Cardiac septum (tissue), 1 donor: ENCODE measurements at places on chromosomes 2 and 18. TPM values are rescaled to one million over a fixed set of nuclear protein-coding genes. Genes with fewer than 3 reads are reported as not detected.

The TTN gene
- 4,176 TPM for total RNA-seq

The UCN gene
- 2.1 TPM for total RNA-seq

The TANC1 gene
- total RNA-seq = 55.6 TPM

The RMND5A gene
- 96.6 TPM for total RNA-seq

The TNFAIP6 gene
- 4.9 TPM for total RNA-seq

The LTBP1 gene
- total RNA-seq = 124 TPM

The CFAP221 gene
- total RNA-seq = 1.2 TPM

The ADGRF3 gene
- total RNA-seq = 0.51 TPM

The MFSD2B gene
- not detected for total RNA-seq

The IL1R1 gene
- total RNA-seq = 27.7 TPM

The TBR1 gene
- 0.05 TPM for total RNA-seq
